ENCODE measurements at places on chromosomes 3 and 15.

DNA sequence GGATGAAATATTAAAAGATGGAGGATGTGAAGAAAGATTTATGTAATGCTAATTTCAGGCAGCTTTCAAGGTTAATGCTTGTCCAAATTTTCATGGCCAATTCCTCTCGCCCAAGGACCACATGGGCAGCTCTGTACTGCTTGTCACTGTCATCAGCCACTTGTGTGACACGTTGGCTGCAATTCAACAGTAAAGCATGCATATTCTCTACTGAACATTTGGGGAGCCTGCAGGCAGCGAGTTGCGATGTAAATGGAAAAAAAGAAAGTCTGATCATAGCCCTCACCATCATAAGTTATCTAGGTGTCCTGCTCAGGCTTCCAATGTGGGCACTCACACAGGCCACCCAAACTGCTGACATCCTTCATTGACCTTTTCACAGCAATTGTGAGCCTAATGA is 1026.8 kb upstream of the NR2F2 start:
- DNase-seq = no peak

DNA sequence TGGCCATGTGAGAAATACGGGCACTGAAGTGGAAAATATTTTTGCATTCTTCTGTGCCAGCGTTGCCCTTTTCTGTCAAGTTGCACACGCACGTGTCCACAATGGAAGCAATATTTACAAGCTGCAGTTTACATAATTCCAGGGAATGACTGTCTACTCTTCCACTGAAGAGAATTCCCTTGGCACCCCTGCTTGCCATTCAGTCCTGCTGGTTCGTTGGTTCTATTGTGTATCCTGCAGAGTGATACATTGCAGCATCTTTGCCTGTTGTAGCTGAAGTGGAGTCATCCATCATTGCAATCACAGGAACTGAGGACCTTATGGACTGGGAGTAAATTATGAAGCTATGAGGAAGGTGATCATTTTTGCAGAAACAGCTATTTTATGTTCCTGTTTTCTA is 759.4 kb downstream of the ROBO2 start:
- DNase-seq = no peak

- no peak for DNase-seq
Observed at GRCh38 chr15:83194528-83194927, 13.1 kb downstream of the HDGFL3 start.

GRCh38 chr3:176919836-176920765 is 277.2 kb downstream of the TBL1XR1 start:
- DNase-seq = peak; percentile 71

GRCh38 chr3:150370122-150370602 is 37.9 kb upstream of the TSC22D2 start:
- DNase-seq = no peak

DNA sequence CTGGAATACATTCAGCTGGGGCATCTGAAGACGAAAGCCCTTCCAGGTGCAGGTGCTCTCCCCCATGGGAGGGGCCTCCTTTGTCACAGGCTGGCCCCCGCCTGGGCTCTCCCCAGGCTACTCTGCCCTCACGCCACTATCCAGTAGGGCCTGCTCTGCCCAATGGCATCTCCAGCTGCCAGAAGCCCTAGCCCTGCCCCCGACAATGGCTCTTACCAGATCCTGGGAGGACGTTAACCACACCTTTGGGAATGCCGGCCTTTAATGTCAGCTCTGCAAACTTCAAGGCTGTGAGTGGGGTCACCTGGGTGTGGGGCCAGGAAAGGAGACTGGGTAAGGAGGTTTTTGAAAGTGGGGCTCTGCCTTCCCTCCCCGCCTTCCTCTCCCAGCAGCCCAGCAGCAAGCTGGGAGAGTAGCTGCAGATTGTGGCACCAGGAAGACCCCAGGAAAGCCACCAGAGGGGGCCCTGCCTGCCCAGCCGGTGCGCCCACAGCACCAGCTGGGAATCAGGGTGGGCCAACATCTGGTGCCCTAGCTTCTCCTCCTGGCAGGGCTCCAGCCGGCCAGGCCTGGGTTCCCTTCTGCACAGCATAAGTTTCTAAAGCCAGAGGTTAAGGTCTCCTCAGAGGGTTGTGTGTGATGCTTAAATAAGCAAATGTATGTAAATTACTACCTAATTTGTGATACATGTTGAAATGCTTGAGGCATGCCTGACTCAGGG is 40.4 kb upstream of the SLC41A3 start:
- DNase-seq = no peak

- DNase-seq = peak; percentile 6
Observed at GRCh38 chr15:67501177-67501835, 19.6 kb upstream of the C15orf61 start.

Data from NCI-H748 treated with DMSO at 0.1 percent for 48 hours (cell line).